ENCODE measurements at places on chromosomes 11 and 22. TPM values are rescaled to one million over a fixed set of nuclear protein-coding genes. Genes with fewer than 3 reads are reported as not detected.
A peak's percentile ranks its signal among the peaks of the same experiment; 100 is the strongest.

The OR4A47 gene
- not detected for total RNA-seq

The KCNK7 gene
- total RNA-seq: 0.49 TPM

The OR51I1 gene
- not detected for total RNA-seq

- DNase-seq: no peak
These were observed 84.8 kb upstream of the PRDM11 start for GRCh38 chr11:45061641-45062040.

- DNase-seq: peak; percentile 24
These were observed 1152.4 kb downstream of the LRRC4C start for GRCh38 chr11:40306938-40307548.

DNA sequence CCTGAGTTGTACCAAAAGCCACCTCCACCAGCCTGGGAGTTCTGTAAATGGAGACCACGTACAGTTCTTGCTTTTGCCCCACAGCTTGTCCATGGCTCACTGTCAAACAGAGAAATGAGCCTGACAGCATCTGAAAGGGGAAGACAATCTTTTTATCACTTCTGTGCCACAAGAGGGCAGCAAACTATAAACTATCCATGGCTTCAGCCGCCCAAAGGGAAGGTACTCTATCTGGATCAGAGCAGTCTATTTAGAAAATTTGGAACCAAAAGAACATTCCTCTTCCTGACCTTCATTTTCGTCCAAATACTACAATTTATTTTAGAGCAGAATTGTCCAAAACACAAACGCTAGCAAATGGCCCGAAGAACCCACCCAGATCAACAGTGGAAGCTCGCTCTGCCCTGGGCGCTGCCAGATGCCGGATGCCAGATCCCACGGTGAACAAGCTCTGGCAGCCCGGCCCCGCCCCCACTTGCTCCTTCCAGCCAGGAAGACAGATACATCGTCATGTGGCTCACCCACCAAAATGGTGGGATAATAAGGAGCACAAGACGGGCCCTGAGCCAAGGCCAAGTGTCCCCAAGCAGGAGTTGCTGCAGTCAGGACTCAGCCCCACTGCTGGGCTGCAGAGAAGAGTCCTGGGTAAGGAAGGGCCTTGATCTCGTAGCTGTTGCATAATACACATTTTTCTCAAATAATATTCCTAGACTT, 23.9 kb upstream of the SCGB1A1 start:
- DNase-seq: peak; percentile 72

The NXPE1 gene
- total RNA-seq: not detected

GRCh38 chr11:119288219-119288618, 28.7 kb downstream of the MCAM start:
- no peak for DNase-seq

The MACROD1 gene
- total RNA-seq: 29.6 TPM
